ENCODE measurements at places on chromosomes 7 and 10. TPM values are rescaled to one million over a fixed set of nuclear protein-coding genes. Genes with fewer than 3 reads are reported as not detected.

DNA sequence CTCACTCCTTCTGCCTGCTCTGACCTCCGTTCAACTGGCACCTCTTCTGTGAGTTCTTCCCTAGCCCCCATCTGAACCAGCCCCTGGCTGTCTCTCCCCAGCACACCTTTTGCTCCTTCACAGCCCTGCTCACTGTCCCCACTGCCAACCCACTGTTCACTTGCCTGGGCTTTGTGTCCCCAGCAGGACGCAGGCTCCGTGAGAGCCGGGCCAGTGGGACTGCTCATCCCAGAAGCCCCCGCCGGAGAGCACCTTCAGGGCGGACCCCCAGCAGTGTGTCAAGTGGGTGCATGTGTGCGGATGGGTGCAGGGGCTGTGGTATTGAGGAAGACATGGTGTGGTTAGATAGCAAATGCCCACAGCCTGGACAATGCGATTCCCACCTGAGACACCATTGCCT lies 148.4 kb upstream of the RNF32 start:
- DNase-seq = no peak

Gene MKRN1
- 99.5 TPM for total RNA-seq

- DNase-seq = no peak
Measured at GRCh38 chr7:126362746-126363145, 890.0 kb downstream of the GRM8 start.

Gene GIMAP2
- 0.13 TPM for total RNA-seq

- no peak for DNase-seq
Measured at GRCh38 chr7:121621937-121622336, 225.8 kb upstream of the FAM3C start.

Gene OPALIN
- not detected for total RNA-seq

DNA sequence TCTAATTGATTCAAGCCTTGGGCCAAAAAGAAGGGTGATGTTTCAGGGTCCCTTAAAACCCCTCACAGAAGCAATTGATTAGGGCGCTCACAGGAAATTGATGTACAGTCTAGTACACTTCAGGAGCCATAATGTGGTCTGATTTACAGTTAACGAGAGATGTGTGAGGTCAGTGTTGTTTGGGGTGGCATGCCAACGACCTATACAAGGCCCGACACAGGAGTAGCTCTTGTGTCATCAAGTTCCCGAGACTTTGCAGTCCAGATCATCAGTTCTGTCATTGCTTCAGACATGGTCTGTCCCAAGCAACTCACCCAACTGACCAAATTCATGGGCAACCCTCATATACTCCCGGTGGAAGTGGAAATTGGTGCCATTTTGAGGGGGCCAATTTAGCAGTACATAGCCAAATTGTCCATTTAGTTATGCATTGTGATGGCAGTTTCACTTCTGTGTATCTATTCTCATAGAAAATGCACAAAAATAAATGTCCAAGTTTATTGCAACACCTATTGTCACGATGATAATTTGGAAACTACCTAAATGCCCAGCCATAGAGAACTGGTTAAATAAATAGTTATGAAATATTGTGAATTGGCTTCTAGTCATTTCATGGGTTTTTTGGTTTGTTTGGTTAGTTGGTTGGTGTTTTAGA lies 18.0 kb upstream of the ARID5B start:
- no peak for DNase-seq

Gene GIMAP6
- total RNA-seq = not detected

Gene CFAP58
- total RNA-seq = 1.2 TPM

Gene RADIL
- under 0.01 TPM for total RNA-seq

Data from bronchial epithelial cell (primary cell).